NK-92 treated with Interleukin-12 subunit alpha and Interleukin-12 subunit beta, amount 100 ng/mL, for 24 hours (cell line): ENCODE measurements at places on chromosomes 7 and 10.

DNA sequence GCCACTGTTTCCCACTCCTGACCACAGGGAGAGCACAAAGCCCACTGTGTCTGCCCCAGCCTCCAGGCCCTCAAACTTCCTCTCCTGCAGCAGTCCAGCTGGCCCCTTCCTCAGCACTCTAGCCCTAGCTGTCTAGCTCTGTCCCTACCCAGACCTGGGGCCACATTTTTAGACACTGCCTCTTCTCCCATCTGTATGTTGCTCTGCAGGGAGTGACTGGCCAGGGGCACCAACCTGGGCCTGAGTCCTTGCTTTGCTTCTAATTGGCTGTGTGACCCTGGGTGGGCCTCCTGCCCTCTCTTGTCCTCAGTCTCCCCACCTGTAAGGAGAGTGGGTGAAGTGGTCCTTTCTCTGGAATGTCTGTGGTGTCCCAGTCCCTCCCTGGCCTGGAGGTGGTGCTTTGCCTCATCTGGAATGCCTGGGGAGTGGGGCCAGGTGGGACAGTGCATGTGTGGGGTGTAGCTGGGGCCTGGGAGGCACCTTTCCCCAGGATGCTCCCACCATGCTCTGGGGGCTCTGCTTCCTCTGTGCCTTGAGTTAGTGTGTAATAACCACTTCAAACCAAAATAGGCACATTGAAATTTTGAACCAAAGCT, 25.1 kb downstream of the AQP1 start:
- no peak for DNase-seq

- no peak for DNase-seq
Measured at GRCh38 chr7:90404777-90405176, 1.5 kb downstream of the CLDN12 start.

GRCh38 chr7:45136106-45137060, 21.2 kb upstream of the RAMP3 start:
- no peak for DNase-seq

- DNase-seq: no peak
Measured at GRCh38 chr7:101629171-101629570, at the start of gene MYL10. Gene MYL10, minus strand, starts transcription at chr7:101629296. Its CDS starts 178 bp downstream, at chr7:101629118.

- no peak for DNase-seq
Measured at GRCh38 chr10:27716521-27716920, 29.1 kb downstream of the MKX start.

DNA sequence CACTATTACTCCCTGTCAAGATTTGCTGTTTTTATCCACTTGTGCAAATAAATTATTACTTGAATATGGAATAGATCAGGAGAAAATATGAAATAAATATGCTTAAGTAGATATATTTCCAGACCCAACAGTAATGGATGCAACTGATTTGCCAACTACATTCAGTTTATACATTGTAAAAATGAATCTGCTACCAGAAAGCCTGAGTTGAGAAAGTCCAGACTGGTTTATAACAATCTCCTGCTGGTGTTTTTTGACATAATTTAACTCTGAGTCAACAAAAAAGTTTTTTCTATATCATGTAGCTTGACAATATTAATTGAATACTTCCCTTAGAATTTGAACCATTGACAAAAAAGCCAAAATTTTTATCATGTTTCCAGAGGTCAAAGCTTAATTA, 265.8 kb upstream of the SEMA3D start:
- no peak for DNase-seq

DNA sequence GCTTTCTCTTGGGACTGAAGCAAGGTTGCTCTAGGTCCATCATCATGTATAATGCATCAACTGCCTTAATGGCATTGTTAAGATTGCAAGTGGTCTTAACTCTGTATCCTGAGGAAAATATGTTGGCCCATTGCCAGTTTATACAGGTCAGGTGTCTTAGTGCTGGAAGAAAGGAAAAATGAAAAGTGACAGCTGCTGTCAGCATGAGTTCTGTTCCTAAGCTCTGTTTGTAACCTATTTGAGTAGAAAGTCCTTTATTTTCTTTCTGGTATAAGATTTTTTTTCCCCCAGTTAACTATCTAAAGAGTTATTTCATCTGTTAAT, 127.2 kb downstream of the SRI start:
- DNase-seq: no peak

GRCh38 chr7:115511330-115511729, 519.2 kb downstream of the TFEC start:
- no peak for DNase-seq

GRCh38 chr7:79540592-79540991, 87.1 kb upstream of the MAGI2 start:
- DNase-seq: no peak

GRCh38 chr10:69089638-69090599, 2.0 kb downstream of the SRGN start:
- DNase-seq: peak; percentile 63

- DNase-seq: no peak
Measured at GRCh38 chr10:49613165-49613881, 514 bp upstream of the CHAT start.

DNA sequence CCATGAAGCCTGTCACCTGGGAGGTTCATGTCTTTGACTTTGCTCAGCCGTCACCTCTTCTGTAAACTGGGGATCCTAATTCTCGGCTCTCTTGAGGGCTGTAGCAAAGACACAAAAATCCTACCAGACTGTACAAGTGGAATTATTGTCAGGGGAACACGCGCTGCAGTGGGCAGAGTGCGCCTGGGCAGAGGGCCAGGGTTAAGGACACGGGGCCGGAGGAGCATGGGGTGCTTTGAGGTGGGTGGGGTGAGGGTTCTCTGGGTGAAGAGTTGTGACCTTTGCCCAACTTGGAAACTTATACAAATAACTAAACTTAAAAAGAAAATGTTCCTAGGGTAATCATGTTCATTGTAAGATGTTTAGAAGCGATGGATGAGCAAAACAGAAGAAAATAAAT, 36.0 kb downstream of the PALD1 start:
- DNase-seq: no peak

GRCh38 chr7:39238234-39238869, 260.6 kb downstream of the POU6F2 start:
- DNase-seq: no peak

DNA sequence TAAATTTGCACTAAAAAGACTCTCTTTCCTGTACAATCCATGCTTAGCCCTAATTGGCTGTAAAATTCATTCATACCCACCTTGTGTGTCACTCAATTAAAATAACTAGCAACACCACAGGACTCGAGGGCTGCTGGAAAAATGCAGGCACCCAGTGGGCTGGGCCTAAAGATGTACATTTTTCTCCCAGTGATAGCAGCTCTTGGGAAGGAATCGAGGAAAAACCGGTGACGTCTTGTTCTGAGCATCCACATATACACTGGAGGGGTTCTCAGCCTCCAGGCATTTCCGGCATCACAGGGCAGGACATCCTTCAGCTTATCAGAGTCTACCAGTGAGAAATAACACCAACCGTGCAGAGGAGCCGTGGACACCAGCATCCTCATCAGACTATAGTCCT, 85.8 kb upstream of the PITRM1 start:
- no peak for DNase-seq

DNA sequence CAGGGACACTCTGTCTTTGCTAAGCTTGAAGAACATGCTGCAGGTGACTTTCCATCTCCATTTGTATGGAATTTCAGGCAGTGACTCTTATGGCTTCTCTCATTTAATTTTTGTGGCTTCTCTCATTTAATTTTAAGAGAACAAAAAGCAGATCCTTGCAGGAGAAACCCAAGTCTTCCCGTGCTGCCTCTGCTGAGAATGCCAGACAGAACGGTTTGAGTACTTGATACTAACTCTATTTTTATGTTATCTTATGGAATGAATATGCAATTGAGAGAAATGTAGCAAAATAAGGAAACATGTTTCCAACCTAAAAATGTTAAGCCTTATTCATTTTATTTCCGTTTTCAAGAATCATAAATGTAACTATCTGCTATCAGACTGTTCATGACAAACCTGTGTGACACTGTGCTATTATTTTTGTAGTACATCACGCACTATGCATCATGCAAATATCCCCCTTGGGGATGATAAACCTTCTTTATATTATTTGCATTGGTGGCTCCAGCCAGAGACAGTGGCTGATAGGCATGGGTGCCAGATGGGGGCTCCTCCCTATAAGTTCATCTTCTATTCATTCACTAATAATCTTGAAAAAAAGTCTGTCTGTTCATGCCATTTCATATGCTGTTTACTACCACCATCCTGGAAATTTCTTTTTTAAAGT, 6.9 kb upstream of the RAPGEF5 start:
- DNase-seq: no peak

- no peak for DNase-seq
Measured at GRCh38 chr7:3495530-3495929, 194.5 kb downstream of the SDK1 start.

DNA sequence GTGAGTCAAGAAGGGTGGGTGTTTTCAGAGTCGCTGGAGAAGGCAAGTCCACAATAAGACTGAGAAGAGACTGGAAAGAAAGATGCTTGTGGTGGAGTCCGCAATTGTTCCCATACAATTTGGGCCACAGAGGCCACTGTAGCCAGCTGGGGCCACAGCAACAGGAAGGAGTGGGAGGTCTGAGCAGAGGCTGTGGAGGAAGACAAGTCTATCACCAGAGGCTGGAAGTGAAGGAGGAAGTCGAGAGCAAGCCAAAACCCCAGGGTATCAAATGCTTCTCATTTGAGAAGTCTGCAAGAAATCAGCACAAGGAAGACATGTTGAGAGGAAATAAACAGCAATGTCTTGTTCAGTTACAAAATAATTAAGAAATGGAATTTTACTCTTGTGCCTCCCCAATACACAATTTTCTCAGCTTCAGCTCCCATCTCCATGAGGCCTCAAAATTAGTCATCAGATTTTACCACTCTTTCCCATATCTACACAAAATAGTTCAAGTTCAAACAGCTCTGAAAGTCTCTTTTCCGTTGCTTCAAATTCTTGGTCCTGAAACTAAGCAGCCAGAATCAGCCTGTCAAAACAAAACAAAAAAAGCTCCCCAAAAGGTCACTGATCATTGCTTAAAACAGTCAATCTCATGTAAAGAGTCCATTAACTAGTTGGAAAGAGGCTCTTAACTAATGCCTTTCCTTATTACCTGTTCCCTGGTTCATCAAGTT, 31.6 kb downstream of the SLC16A12 start:
- DNase-seq: no peak

GRCh38 chr7:55970561-55970960, 6.2 kb downstream of the NIPSNAP2 start:
- no peak for DNase-seq

GRCh38 chr7:81231301-81231838, 312.5 kb upstream of the SEMA3C start:
- no peak for DNase-seq

DNA sequence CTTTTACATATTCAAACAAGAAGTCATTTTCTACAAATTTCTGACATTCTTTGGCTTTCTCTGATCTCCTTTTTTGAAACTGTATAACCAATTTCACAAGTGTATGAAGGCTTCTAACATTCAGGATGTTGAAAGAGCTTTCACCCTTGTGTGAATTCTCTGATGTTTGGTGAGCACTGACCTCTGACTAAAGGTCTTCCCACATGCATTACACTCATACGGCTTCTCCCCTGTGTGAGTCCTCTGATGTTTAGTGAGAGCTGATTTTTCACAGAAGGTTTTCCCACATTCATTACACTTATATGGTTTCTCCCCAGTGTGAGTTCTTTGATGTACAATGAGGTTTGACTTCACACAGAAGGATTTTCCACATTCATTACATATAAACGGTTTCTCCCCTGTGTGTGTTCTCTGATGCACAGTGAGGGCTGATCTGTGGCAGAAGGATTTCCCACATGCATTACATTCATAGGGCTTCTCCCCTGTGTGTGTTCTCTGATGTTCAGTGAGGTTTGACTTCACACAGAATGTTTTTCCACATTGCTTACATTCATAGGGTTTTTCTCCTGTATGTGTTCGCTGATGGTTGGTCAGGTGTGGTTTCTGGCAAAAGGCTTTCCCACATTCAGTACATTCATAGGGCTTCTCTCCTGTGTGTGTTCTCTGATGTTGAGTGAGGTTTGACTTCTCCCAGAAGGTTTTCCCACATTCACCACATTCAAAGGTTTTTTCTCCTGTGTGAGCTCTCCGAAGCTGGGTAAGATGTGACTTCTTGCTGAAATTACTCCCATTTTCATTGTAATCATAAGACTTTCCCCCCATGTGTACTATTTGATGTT, 25.7 kb downstream of the ZNF248 start:
- DNase-seq: no peak

DNA sequence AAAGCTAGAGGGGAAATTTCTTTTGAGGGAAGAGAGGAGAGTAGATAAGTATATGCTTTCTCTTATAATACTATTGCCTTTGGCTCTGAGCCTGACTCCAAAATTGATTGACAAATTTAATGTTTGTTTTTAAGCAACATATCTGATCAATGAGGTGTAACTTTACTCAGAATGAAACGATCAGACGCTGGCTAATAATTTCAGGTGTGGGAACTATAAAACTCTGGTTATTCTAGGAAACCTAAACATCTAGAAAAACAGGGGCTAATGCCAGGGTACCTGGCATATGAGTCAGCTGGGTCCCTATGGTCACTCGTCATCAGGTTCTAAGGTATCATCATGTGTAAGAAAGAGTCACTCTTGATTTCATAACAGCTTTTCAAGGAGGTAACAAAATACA, 139.7 kb downstream of the ATE1 start:
- DNase-seq: no peak

GRCh38 chr7:68166525-68166924, 1169.9 kb downstream of the TYW1 start:
- no peak for DNase-seq

DNA sequence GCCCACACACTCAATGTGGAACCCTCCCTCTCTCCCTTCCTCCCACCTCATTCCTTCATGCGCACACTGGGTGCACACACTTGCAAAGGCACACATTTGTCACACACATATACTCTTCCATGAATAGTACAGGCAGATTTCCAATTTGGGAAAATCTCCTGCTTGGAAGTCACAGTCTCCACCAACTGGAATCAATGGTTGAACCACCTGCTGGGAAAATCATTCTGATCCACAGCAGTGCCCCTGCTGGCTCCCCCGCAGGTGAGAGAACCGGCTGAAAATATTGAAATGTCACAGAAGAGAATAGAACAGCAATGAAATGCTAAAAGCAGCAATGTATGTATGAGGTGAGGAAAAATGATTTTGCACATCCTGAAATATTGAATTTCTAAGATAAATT, 232.7 kb downstream of the ADAM12 start:
- DNase-seq: no peak

DNA sequence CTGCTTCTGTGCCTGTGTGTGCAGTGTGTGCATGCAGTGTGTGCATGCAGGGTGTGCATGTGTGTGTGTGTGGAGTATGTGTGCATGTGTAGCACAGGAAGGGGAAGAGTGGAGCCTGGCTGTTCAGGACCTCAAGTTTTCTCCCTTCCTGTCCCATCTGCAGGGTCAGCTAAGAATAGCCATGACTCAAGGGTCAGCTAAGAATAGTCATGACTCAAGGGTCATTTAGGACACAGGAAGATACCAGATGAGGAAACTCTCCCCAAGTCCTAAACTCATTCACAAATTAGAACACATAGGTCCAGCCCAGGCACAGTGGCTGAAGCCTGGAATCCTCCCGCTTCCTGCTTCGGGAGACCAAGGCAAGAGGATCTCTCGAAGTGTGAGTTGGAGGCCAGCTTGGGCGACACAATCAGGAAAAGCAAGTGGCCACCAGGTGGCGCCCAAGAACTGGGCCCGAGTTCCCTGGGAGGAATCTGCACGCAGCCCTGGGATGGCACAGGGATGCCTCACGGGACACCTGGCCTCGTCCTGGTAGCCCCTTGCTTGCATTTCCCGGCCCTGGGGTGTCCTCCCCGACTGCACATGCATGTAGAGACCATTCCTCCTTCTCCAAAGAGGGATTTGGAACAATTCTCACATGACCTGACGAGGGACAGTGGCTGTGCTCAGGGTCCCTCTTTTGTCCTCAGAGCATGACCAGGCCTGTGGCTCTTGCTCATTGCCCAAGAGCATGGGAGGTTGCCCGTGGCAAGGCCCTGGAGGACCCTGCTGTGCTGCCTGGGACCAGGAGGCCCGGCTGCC, 21.4 kb upstream of the VOPP1 start:
- peak; percentile 29 for DNase-seq
